ENCODE measurements at places on chromosomes 11 and 22. TPM values are rescaled to one million over a fixed set of nuclear protein-coding genes. Genes with fewer than 3 reads are reported as not detected.

OR56A1 gene
- not detected for total RNA-seq

SDF2L1 gene
- 24.8 TPM for total RNA-seq

ZNF280A gene
- under 0.01 TPM for total RNA-seq

HORMAD2 gene
- not detected for total RNA-seq

ELMOD1 gene
- 1.3 TPM for total RNA-seq

Measured in thoracic aorta endothelial cell (primary cell).